ENCODE measurements at places on chromosomes 12 and 14. TPM values are rescaled to one million over a fixed set of nuclear protein-coding genes. Genes with fewer than 3 reads are reported as not detected.

DNA sequence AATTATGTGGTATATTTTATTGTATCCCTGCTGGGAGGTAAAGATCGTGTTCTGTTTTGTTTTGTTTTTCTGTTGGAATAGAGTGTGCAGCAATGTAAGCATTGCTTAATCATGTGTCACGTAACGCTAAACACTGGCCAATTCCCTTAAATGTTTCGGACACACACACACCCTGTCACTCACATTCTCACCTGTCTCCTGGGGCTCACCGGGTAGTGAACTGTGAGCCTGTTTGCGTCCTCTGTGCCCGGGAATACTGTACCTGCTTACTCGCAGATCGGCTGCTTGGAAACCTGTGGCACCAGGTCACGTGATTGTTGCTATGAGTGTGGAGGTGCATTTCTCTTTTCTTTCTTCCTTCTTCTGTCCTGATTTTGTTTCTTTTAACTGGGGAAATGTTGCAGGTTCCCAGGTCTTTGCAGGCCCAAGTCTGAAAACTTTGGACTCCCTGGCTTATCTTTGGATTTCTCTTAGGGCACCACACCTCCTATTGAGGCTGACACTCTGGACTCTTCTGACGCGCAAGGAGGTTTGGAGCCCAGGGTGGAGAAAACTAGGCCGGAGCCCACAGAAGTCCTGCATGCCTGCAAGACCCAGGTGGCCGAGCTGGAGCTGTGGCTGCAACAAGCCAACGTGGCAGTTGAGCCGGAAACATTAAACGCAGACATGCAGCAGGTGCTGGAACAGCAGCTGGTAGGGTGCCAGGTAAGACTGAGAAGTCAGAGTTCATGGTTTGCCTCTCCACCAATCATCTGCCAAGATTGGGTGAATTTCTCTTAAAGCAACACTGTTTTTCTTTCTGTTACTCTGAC, 181.1 kb downstream of the ESR2 start:
- DNase-seq = no peak

C3AR1 gene
- 3.9 TPM for total RNA-seq

GRCh38 chr12:126883697-126884096, 1383.3 kb upstream of the TMEM132C start:
- no peak for DNase-seq

DNA sequence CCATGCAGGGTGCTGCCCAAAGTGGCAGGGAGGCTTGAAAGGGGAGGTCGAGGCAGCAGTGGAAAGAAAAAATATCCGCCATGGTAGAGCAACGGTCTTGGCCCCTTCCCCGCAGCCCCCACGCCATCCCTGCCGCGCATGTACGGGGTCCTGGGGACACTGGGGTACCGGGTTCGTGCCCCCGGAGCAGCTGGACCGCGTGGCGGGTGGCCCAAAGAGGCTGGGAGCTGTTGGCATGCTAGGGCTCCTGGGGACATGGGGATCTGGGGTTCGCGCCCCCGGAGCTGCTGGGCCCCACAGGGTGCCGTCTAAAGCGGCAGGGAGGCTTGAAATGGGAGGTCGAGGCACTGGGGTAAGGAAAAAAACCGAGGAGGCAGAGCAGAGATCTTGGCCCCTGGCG, 316.5 kb downstream of the ALG10 start:
- no peak for DNase-seq

PROX2 gene
- not detected for total RNA-seq

GRCh38 chr12:124321040-124321481, 26.2 kb downstream of the RFLNA start:
- no peak for DNase-seq

DNA sequence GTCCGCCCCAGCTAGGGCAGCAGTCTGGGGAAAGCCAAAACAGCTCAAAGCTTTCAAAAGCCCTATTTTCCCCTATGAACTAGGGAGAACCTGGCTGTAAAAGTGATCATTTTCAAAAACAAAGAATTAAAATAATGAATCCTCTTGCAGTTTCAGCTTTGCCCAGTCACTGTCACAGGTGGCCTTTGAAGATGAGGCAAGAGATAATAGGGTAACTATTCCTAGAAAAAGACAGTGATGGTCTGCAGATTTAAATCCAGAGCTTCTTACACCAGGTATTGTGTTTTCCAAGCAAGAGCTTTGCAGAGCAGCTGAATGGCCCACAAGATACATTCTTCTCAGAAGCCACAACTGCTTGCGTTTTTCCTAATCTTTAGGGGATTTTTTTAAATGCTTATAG, 80.2 kb upstream of the NUDT4 start:
- no peak for DNase-seq

DNA sequence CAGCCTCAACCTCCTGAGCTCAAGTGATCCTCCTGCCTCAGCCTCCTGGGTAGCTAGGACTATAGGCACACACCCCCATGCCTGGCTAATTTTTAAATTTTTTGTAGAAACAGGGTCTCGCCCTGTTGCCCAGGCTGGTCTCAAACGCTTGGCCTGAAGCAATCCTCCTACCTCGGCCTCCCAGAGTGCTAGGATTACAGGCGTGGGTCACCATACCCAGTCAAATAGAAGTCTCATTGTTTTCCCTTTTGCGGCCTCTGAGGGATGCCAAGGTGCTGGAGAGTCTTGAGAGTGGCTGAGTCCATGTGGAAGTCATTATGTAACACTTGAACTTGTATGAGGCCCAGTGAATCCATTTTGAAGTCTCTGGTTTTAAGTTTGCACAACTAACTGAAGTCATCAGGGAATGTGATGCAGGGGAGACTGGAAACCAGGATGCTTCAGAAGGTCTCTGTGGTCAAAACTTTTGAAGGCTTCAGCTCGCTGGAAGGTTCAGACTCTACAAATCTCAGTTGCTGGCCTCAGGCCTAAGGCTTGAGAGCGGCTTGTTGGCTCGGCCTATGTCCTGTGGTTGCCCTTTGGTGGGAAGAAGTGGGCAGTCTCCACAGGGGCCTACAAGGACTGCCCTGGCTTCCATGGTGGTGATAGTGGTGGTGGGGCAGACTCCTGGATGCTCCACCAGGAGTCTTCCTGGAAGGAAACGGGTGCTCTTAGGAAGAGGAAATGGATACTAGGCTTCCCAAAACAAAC, 29.2 kb downstream of the GALNT16 start:
- DNase-seq = no peak

- no peak for DNase-seq
These were observed 105.5 kb downstream of the GXYLT1 start for GRCh38 chr12:42039176-42039575.

- no peak for DNase-seq
These were observed 2.8 kb downstream of the LRRC74A start for GRCh38 chr14:76829013-76829365.

WDHD1 gene
- total RNA-seq = 2.8 TPM

- no peak for DNase-seq
These were observed 73.3 kb downstream of the ASCL4 start for GRCh38 chr12:107847830-107848229.

NGB gene
- total RNA-seq = not detected
